H4 (cell line): ENCODE measurements at places on chromosomes 6 and 20. TPM values are rescaled to one million over a fixed set of nuclear protein-coding genes. Genes with fewer than 3 reads are reported as not detected.

PREX1 gene
- total RNA-seq, result 2.8 and 3.1 TPM in 2 replicates

CLPSL1 gene
- total RNA-seq, result not detected in 2 replicates

BPIFB4 gene
- not detected in 2 replicates for total RNA-seq

RNF182 gene
- total RNA-seq, result 3.5 and 7.2 TPM in 2 replicates

IMPG1 gene
- total RNA-seq, result 0.14 TPM in 1 of 2 replicates, not detected in the other

PRND gene
- 0.02 TPM in 1 of 2 replicates, not detected in the other for total RNA-seq

TCF15 gene
- total RNA-seq, result not detected in 2 replicates

ADGB gene
- not detected in 2 replicates for total RNA-seq
